ENCODE measurements at places on chromosomes 7 and 10. TPM values are rescaled to one million over a fixed set of nuclear protein-coding genes. Genes with fewer than 3 reads are reported as not detected.

DNA sequence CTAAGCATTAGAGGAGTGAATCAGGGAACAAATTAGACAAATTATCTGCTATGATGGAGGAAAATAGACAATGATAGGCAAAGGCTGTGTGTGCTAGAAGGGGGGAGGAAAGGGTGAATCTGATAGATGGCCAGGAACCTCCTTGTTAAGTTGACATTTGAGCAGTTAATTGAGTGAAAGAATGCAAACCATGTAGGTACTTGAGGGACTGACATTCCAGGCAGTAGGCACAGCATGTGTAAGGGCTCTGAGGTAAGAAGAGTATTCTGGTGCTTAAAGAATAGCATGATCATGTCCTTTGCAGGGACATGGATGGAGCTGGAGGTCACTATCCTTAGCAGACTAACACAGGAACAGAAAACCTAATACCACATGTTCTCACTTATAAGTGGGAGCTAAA lies 48.6 kb upstream of the TES start:
- DNase-seq = no peak

- no peak for DNase-seq
Observed at GRCh38 chr7:81014266-81014665, 95.4 kb upstream of the SEMA3C start.

PLXDC2 gene
- 3.9 TPM for total RNA-seq

TMEM213 gene
- not detected for total RNA-seq

CREB5 gene
- total RNA-seq = 50.4 TPM

DNA sequence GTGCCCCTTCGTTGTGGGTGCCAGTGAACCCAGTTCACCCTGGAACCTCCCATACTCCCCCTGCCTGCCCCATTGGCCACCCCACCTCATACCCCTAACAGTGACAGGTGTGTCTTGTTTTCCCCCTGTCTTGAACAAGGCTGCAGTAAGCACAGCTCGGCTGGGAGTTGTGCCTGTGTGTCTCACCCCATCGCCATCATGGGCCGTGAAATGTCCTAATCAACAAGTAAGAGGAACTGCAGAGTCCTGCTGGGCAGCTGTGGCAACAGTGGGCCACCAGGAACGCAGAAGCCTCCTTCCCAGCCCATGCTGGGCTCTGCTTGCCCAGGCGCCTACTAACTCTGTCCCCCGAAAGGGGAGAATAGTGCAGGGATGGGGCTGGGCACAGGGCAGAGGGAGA lies 91.6 kb downstream of the C10orf105 start:
- no peak for DNase-seq

- DNase-seq = no peak
Observed at GRCh38 chr7:7261863-7262262, 79.5 kb downstream of the C1GALT1 start.

SEMA3E gene
- 0.96 TPM for total RNA-seq

DNA sequence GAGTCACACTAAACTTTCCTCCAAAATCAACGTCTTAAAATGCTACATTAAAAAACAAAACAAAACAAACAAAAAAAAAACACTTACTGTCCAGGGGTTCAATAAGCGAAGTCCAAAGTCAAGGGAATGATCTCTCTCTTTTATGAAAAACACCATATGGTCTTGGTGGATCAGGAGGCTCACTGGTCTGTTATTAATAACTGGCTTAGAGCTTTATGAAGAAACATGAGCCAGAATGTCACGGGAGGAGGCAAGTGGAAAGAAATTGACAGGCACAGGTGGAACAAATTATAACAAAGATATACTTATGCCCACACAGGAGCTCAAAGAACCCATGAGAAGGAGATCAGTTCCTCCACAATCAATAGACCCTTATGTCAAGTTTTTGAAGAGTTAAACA lies at the start of gene MRLN:
TSS of gene MRLN (minus strand) at position 189 of the 400 bp plus-strand sequence.
- DNase-seq = no peak

GRM3 gene
- total RNA-seq = not detected

NME8 gene
- not detected for total RNA-seq

DNA sequence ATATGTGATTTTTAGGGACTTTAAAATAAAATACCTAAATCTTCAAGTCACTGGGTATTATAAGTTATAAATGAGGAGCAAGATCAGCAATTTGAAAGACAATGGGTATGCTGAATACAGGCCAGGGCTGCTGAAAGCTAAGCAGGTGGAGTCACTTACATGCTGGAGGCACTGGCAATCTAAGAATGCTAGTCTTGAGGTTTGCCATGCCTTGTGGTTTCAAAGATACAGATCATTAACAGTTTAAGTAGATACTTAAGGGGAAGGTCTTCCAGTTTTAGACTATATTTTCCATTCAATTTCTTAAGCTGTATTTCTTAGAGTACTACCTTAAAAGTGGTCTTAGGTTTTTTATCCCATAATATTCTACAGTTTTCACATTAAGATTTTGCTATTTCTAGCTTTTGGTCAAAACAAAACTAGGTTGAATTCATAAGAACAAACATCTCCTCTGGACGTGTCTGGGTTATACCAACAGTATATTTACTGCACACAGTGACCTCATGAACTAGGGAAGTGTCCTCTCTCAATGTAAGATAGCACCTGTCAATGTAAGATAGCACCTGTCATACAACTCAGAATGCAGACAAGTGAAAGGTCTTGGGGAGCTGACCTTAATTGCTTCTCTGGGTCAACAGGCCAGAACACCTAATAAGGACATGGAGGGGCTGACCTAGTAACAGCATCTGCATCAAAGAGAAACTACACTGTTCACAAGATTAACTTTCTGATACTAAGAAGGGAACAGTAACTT lies 2.0 kb downstream of the SRI start:
- DNase-seq = no peak

DNA sequence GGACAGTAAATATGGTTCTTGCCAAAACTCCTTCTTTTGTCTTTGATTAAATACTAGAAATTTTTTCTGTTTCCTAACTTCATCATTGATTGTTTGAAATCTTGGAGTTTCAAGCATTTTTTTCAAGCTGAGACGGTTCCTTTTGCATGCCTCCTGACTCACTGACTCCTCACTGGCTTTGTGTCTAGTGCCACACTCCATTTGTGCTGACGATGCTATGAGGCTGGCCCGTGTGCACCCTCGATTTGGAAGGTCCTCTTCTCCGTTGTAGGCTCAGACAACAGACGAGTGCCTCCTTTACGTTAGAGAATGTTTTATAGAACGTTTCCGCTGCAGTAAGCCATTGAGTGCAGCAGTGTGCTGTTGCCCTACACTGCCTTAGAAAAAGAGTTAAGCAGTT lies 10.8 kb upstream of the CSGALNACT2 start:
- DNase-seq = no peak

DNA sequence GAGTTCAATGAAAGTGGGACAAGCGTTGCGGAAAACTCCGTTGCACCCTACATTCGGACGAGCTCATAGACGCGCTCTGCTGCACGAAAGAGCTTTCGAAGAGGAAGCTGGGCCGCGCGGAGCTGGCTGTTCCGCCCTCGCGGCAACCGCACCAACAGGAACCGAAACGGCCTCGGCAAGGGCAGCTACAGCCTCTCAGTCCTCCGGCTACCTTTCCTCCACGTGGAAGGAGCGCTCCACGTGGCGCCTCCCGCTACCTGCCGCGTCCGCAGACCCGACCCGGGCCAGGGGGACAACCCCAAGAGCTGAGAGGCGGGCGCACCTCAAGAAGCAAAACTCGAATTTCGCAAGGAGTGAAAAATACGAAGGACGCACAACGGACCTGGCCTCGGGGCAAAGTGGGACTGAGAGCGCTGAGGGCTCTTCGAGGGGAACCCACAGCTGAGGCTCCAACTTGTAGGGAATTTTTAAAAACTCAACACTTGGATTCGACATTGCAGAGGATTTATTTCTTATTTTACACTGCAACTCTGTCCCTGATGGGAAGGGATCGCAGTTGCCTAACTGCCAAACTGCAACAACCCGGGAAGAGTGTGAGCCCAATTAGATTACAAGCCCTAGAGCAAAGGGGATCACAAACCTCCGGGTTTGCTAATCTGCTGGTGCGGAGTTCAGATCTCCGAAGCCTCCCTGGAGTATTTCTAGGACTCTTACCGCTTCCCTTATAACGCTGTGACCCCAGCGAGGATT lies 1.4 kb downstream of the HPSE2 start:
- DNase-seq = peak; percentile 67

AGR3 gene
- total RNA-seq = not detected

EGR2 gene
- 0.37 TPM for total RNA-seq

IL6 gene
- not detected for total RNA-seq

DNA sequence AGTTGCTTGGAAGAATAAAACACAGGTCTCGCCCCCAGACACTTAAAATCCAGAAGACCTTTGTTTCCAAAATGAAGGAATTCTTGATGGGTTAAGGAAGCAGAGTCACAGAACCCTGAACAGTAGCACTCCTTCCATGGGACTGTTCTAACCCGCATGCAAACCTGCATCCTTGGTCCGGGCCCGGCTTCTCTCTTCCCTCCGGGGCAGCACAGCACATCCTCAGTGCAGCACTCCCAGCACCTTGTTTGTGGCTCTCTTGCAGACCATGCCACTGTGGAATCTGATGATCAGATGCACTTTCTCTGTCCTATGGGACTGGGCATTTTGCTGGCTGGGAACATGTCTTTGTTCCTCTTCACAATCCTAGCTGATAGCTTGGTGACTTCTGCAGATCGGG lies 33.5 kb downstream of the INSYN2A start:
- DNase-seq = no peak

- no peak for DNase-seq
Observed at GRCh38 chr7:155944901-155945300, 132.6 kb upstream of the SHH start.

GRCh38 chr7:89265631-89266030 lies 470.1 kb upstream of the TEX47 start:
- no peak for DNase-seq

DNA sequence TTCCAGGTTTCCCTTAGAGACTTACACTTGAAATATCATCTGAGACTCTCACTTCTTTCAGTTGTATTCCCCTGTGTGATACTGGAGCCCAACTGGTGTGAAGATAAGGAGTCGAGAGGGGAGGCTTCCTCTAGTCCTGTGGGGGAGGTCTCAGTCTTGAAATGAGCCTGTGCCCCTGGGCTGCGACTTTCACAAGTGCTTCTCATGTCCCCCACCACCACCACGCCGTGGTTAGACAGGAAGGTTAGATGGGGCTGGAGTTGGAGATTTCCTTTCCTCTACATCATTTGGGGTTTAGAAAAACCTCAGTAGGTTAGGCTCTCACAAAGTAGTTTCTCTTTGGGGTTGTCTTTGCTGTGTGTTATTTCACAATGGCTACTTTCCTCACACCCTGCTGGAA lies 25.6 kb upstream of the MKX start:
- DNase-seq = no peak

ESYT2 gene
- total RNA-seq = 41.9 TPM

AKR1C1 gene
- 24.7 TPM for total RNA-seq

DNA sequence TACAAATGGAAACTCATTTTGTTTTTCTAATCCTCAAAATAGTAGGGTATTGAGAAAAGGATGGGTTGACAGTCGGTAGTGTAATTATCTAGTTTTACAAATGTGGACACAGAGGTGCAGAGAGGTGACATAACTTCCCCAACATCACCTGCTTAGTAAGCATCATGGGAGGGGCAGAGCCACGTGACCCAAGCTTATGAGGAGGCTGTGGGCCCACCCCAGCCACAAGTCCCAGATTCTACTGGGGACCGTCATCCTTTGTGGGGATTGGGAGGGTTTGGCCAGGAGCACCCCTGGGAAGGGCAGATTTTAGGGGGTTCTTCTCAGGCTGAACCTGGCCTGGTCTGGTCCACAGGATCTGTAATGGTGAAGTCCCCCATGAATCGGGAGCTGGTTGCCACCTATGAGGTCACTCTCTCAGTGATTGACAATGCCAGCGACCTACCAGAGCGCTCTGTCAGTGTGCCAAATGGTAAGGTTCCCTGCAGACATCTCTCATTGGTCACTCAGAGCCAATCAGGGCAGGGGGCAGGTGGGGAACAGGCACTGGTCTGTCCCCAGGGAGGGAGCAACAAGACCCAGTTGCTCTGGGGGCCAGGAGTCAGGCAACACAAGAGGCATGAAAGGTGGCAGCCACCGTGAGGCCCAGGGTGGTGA lies 23.6 kb upstream of the VSIR start:
- no peak for DNase-seq

NXPH1 gene
- 3.8 TPM for total RNA-seq

DNA sequence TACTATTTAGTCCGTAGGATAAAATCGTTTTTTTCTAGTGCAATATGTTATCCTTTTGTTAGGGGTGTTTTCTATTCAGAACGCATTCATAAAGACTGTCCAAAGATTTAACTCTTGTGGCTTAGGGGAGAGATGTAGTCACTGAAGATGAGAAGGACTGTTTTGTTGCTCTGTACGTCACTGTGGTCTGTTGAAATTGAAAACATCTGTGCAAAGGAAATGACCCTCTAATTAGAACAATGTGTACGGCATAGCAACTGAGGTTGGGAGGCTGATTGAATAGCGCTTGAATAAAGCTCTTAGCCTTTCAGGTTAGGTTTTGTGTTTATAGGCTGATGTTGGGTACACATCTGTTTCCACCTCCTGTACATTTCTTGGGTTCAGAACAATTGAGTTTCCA lies 453.4 kb upstream of the AKR1E2 start:
- no peak for DNase-seq

- DNase-seq = no peak
Observed at GRCh38 chr7:49398236-49398635, 375.2 kb upstream of the VWC2 start.

DNA sequence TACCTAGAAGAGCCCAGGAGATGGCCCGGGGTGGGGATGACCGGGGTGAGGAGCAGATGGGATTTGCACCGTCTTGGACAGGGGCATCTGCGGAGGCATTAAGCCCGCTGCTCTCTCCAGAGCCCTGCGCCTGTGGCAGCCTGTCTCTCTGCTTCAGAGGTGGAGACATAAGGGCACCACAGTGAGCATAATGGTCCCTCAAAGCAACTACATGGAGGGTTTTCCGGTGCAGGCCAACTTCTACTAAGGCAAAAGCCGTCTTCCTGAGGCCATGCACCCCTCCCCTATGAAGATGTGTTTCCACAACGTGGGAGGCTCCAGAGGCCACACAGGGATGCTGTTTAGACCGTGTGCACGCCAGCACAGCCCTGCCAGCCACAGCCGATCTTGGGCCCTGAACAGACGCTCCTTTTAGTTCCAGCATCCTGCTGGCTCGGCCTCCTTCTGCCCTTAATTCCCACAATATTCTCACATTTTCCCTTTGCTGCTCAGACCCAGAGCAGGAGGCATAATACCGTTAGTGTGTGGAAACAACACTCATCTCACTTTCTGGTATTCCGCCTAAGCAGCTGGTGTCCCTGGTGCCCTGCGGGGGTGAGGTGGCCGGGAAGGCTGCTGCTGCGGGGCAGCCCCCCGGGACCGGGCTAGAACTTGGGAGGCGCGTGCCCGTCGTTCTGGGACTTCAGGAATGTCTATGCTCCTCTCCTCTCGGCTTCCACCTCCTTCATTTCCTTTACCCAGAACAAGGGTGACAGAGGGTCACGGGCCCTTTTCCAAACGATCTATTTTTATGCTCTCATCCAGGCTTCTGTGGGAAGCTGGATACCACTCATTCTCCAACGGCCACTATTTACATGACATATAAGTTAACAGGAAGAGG lies 266.9 kb downstream of the TNS3 start:
- DNase-seq = no peak

GRCh38 chr7:132618271-132618955 lies 42.1 kb upstream of the PLXNA4 start:
- no peak for DNase-seq

Measured in glutamatergic neuron (in vitro differentiated cells).